Ureter (tissue), 1 donor: ENCODE measurements at places on chromosomes 12 and 14. TPM values are rescaled to one million over a fixed set of nuclear protein-coding genes. Genes with fewer than 3 reads are reported as not detected.

GRCh38 chr12:26841085-26841484, 8.1 kb upstream of the ITPR2 start:
- no peak for DNase-seq

Gene NANOG
- total RNA-seq, result 2.5 TPM

DNA sequence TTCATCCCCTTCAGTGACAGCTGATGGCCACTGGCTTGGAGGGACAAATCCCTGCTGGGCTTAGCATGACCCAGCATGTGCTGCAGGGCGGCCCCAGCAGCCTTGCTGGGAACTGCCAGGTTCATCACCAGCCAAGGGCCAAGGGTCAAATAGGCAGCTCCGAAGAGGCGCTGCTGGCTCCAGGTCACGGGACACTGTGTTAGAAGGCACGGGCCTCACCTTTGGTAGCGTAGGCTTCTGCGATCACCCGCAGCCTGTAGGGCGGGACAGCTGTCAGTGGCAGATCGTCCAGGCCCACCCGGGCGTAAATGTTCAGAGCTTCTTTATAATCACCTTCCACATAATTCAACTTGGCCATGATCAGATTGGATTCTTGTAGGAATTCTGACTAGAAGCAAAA, 35.7 kb downstream of the TTC7B start:
- DNase-seq, result no peak

DNA sequence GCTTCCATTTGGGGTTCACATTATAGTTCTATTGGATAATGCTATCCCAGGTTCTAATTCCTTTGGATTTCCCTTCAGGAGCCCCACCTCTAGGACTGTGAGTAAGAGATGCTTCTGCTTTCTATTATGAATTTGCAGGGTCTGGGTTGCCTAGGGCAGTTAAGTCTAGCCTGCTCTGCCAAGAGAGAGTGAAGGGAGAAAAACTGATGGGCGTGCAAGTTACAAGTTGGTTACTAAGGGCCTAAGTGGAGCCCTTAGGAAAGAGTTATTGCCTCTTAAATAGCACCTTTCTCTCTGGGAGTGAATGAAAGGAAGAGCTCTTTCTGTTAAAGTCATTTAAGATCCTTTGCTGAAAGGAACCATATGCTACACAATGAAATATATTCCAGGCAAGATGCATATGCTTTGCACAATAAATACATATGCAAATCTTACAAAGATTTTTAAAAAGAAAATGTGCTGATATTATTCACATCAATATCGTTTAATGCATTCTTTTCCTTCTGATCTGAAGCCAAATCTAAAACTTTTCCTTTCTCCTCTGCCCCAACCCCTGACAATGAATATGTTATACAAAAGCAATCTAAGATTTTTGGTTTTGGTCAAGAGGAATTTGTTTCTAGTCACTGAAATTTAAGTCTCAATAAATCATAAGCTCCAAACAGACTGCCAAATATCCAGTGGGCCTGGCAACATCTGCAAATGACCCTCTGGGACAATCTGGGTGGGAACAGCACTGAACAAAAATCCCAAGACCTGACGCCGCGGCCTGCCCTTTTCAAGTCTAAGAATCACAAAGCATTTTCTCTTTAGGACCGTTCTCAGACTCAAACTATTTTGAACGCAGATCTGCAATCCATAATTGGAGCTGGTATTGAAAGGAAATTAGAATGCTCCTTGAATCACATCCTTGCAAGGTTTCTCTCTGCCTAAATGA, 586.7 kb downstream of the ETNK1 start:
- DNase-seq, result no peak

GRCh38 chr14:51701951-51702350, 50.2 kb downstream of the FRMD6 start:
- no peak for DNase-seq

GRCh38 chr12:65825183-65825506, 862 bp downstream of the HMGA2 start:
- no peak for DNase-seq

Gene C12orf42
- total RNA-seq, result not detected

GRCh38 chr14:22411398-22412055, 177.5 kb downstream of the DAD1 start:
- no peak for DNase-seq

Gene IRAK3
- total RNA-seq, result 23.1 TPM

- no peak for DNase-seq
Measured at GRCh38 chr12:913919-914698, 35.4 kb downstream of the RAD52 start.

- no peak for DNase-seq
Measured at GRCh38 chr12:76595056-76595455, 35.5 kb upstream of the OSBPL8 start.

DNA sequence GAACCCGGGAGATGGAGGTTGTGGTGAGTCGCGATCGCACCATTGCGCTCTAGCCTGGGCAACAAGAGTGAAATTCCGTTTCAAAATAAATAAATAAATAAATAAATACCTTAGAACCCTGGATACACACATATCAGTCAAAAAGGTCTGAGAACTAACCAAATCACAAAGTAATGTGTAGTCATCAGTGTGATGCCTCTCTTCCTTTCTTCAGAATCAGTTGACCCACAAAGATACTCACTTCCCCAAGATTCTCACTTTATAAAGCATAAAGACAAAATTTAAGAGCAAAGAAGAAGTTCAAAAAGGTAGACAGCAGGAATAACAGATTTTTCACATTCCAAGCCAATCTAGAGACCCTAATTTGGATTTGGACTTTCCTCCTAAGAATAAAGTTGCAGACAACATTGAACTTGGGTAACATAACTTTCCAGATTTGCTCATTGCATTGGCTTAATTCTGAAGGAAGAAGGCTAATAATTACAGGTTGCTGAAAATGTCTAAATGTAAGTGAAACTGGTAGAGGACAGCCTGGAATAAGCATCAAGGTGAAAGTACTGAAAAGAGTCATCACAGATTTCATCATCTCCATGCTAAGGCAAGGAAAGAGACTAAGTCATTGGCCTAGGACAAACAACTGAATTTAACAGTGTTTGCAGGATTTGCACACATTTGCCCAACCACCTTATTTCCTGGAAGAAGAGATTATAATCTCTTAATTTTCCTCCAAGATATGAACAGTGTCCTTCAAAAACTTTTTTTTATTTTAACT, 17.4 kb downstream of the TMED10 start:
- no peak for DNase-seq

DNA sequence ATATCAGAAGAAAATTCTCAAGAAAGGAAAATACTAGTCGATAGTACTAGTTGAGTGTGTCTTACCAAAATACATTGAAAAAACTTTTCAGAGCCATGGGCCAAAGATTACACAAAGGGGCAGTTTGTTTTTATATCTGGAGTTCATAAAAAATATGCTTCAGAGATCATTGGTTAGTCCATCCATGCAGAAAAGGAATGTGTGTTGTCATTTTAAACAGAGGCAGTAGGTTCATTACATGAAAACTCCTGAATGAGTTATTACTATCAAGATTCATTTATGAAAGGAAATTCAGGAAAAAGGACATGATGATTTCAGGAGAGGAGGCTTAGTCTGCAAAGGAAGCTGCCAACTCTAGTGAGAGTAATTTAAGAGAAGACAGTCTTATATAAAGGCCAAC, 354.8 kb downstream of the AEBP2 start:
- no peak for DNase-seq

DNA sequence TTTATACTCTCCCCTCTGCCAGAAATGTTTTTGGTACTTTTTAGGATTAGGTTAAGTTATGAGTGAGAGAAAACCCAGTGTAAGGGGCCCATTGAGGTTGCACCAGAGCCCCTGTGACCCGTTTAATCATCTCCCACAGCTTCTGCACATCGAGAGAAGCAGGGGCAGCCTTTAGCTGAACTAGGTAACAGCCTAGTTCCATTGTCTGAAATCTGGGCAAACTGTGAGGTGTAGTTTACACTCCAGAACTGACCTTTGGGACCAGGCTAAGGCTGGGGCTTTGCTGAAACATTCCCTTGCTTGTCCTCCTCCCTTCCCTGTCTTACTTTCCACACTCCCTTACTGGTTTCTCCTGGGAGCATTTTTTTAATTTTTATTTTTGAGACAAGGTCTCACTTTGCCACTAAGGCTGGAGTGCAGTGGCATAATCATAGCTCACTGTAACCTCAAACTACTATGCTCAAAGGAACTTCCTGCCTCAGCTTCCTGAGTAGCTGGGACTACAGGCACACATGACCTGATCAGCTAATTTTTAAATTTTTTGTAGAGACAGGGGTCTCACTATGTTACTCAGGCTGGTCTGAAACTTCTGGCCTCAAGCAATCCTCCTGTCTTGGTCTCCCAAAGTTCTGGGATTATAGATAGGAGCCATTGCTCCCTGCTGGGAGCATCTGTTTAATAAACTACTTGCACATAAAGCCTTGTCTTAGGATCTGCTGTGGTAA, 25.9 kb upstream of the DHRS2 start:
- DNase-seq, result no peak

Gene KRT72
- not detected for total RNA-seq

GRCh38 chr14:58104808-58105207, 47.2 kb downstream of the ARMH4 start:
- no peak for DNase-seq

GRCh38 chr12:30794591-30795409, 40.0 kb upstream of the CAPRIN2 start:
- DNase-seq, result no peak

Gene IL22
- not detected for total RNA-seq

- DNase-seq, result no peak
Measured at GRCh38 chr12:124898200-124898922, 16.1 kb downstream of the UBC start.

GRCh38 chr12:117412465-117413188, 51.2 kb upstream of the NOS1 start:
- no peak for DNase-seq

Gene GALNT9
- total RNA-seq, result 0.44 TPM

DNA sequence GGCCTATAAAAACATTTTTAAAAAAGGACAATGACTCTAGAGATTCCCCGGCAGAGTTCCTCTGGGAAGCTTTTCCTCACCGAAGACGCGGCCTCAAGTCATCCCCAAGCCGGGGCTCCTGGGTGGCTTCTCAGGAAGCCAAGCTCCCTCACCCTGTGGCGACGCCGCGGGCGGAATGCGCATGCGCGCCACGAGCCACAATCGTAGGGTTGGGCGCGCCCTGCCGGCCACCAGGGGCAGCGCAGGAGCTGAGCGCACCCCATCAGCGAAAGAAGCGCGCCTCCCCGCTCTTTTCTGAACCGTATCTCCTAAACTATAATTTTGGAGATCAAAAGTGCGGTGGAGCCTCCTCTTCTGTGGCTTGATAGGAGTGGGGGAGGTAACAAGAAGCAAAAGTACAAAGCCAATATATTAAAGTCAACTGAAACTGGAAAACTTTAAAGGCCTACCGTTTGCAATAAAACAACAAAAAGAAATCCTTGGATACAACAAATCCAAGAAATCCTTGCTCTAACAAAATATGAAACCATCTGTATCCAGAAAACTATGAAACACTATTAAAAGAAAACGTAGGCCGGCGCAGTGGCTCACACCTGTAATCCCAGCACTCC, 17.4 kb upstream of the CHFR start:
- DNase-seq, result peak; percentile 87

DNA sequence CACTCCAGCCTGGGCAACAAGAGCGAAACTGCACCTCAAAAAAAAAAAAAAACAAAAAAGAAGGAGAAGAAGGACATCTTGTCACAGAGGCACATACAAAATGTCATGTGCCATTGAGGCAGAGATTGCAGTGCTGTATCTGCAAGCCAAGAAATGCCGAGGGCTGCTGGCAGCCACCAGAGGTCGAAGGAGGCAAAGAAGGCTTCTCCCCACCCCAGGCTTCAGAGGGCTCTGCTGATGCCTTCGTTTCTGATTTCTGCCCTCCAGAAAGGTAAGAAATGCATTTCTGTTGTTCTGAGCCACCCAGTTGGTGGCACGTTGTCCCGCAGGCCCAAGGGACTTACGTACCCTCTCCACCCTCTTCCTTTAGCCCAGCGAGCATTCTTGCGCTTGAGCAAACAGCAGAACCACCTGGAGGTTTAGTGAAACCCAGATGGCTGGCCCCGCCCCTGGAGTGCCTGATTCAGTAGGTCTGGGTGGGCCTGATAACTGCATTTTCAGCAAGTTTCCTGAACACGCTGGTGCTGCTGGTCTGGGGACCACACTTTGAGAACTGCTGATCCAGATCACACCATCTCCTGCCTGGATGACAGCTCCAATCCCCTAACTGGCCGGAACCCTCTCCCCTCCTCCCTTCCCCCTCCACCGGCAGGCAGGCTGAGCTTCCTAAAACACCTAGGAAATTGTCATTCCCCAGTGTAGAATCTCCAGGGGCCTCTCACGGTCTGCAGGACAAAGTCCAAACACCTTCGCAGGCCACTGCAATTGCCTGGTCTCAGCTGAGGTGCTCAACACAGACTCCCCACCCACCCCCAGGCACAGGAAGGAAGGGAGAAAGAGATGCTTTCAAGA, 21.1 kb upstream of the SCARB1 start:
- DNase-seq, result no peak

Gene CCDC177
- not detected for total RNA-seq

- DNase-seq, result no peak
Measured at GRCh38 chr14:20751963-20752562, 6.4 kb downstream of the EDDM3A start.

Gene ZC3H10
- 9.8 TPM for total RNA-seq

Gene CYP27B1
- total RNA-seq, result 1.6 TPM

DNA sequence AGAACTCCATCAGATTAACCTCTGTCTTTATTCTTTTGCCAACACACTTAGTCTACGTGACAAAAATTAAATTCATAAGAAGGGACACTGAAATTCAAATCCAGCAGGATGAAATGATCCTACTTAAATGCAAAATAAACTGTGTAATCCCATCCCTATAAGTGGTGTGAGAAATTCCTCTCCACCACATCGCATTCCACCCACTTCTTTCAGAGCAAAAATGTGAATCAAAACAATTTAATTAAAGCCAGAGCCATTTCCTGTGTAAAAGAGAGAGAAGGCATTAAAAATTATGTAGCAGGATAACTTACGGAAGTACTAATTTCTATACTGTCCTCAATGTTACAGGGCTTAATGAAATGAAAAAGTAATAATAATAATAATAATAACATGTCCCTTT, 844.3 kb downstream of the GALC start:
- DNase-seq, result no peak

- no peak for DNase-seq
Measured at GRCh38 chr14:102798926-102799325, 21.7 kb downstream of the TRAF3 start.

GRCh38 chr12:132476038-132476414, 13.9 kb upstream of the FBRSL1 start:
- DNase-seq, result no peak
